Tibial artery (tissue), 4 donors: ENCODE measurements at places on chromosomes 2 and 18.

- no peak for DNase-seq
These were observed 8.0 kb downstream of the PKDCC start for GRCh38 chr2:42055573-42056514.

- no peak for DNase-seq
These were observed 1693.4 kb upstream of the SLC39A10 start for GRCh38 chr2:193963472-193964119.

DNA sequence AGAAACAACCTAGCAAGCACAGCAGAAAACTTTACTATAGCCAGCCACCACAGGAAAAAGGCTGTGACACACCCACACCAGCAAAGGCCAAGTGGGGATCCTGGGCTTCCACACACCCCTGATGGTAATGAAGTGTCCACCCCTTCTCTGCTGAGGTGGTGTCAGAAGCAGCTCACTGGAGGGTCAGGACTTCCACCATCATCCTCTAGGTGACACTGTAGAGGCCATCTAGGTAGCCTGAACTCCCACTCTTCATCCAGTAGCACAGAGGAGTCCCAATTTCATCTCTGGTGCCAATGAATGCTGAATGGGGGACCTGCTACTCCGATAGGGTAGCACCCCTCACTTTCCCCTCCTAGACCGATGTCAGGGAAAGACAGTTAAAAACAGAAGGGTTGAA lies 1544.4 kb downstream of the LRP1B start:
- DNase-seq, result no peak

DNA sequence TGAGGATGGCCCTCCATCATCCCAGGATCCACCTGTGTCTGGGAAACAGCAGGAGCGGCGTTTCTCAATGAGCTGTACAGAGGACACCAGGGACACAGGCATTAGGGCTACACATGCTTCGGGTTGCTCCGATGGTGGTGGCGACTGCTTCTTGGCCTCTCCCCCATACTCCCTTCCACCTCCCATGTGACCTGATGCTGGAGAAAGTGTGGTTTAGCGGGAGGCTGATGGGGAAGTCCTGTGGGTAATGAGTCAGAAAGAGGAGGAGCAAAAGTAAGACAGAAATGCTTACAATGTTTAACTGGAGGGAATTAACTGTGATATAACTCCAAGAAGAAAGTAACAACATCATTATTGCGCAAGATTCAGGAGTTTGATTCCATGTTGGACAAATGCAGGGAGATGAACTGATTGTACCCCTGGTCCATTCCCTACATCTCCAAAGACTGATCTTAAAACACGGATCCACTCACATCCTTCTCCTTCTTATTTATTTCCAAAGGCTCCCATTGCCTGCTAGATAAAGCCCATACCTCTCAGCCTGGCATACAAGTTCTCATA lies 186.6 kb downstream of the NRP2 start:
- no peak for DNase-seq

GRCh38 chr2:9230051-9230802 lies 23.6 kb downstream of the ASAP2 start:
- no peak for DNase-seq

GRCh38 chr2:163711258-163711657 lies 24.6 kb downstream of the FIGN start:
- no peak for DNase-seq

DNA sequence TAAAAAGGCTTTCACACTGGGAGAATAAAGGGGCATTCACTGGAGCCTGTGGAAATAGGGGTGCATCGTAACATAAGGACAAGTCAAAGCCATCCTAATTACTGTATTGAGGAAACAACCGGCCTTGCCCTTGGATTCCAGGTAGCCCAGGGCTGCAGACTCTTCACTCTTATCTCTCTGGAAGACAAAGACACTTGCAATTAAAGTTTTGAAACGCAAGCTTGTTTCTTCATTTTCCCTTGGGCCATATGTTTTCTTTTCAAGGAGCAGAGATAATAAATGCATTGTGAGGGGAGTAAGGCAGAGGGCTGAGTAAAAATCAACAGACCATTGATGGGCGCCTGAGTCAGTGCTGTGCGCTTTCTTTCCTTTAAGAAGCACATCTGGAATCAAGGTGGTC lies 11.5 kb downstream of the TNFRSF11A start:
- DNase-seq, result no peak

- DNase-seq, result no peak
These were observed 4.6 kb downstream of the MARCHF7 start for GRCh38 chr2:159716857-159717256.

DNA sequence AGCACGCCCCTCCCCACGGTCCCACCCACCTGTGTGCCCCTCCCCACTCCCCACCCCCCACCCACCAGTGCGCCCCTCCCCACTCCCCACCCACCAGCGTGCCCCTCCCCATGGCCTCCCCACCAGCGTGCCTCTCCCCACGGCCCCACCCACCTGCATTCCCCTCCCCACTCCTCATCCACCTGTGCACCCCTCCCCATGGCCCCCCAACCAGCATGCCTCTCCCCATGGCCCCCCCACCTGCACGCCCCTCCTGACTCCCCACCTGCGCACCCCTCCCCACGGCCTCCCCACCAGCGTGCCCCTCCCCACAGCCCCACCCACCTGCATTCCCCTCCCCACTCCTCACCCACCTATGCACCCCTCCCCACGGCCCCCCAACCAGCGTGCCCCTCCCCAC lies 190.2 kb downstream of the EIPR1 start:
- DNase-seq, result no peak

DNA sequence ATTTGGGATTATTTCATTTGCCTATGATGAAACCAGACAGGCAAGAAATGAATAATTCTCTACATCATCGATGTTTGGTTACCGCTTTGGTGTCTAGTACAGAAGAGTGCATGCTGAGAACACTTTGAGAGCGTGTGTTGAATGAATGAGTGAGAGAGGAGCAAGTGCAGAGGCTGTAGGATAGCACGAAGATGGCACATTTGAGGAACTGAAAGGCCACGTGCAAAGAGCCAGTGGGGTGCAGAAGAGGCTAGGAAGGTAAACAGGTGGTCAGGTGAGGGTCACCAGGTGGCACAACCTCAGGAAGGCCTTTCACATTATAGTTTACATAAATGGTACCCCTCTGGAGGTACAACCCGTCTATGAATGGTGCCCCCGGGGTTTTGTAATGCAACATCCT lies 80.1 kb upstream of the SPHKAP start:
- DNase-seq, result no peak

DNA sequence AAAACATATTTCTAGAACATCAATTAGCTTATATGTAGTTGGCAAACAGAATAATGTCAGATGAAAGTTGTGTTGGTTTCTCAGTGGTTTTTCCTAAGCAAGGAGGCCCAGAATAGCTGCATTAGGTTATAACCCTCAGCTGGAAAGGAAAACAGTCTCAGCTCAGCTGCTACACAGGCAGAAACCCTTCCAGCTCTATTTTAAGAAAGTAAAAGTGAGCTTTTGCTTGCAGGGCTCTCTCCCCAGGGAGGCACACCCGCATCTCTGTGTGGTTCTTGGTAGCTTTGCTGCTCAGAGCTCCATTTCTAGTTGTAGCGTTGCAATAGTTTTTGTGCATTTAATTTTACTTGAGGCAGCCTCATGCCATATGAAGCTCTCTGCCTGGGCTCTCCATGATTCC lies 54.6 kb downstream of the PIKFYVE start:
- DNase-seq, result peak; percentile 82

GRCh38 chr18:70022636-70023035 lies 75.0 kb upstream of the CD226 start:
- no peak for DNase-seq

GRCh38 chr2:191295088-191295487 lies 49.9 kb downstream of the MYO1B start:
- DNase-seq, result no peak

DNA sequence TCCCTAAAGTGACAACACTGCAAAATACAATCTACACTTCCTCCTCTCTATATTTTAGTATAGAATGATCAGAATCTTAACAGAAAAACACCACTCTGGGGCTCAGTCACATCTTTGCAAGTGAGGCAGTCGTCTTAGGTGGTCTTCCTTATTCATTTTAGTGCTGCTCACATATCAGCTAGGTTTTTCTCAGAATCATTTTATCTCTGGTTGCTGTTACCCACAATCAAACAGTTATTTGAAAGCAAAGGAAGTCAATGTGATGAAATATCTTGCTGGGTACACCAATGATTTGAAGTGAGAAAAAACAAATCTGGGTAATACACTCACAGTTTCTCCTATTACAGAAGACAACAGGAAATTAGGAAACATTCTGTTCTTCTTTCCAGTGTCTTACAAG lies 275.2 kb downstream of the DSEL start:
- no peak for DNase-seq

- DNase-seq, result no peak
These were observed 937.1 kb downstream of the TSN start for GRCh38 chr2:122692400-122693083.

- DNase-seq, result no peak
These were observed 4.7 kb upstream of the IL1R2 start for GRCh38 chr2:101986804-101987740.

DNA sequence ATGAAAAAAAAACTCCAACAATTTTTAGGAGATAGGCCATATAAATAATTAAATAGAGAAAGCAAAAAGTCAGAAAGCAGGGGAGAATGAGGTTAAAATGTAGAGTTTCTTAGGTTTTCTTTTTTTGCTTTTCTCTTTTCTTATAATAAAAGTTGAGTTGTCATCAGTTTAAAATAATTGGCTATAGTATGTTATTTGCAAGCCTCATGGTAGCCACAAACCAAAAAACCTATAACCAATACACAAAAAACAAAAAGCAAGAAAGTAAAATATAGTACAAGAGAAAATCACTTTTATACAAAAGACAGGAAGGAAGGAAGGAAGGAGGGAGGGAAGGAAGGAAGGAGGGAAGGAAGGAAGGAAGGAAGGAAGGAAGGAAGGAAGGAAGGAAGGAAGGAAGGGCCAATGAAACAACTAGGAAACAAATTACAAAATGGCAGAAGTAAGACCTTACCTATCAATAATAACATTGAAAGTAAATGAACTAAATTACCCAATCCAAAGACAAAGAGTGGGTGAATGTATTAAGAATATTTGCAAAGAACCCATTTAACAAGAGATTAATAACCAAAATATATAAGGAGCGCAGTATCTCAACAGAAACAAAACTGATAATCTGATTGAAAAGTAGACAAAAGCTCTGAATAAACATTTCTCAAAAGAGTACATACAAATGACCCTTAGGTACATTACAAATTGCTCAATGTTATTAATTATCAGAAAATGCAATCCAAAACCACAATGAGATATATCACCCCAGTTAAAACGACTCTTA lies 541.3 kb upstream of the LRRTM4 start:
- DNase-seq, result no peak

GRCh38 chr2:189880832-189881492 lies 96.7 kb downstream of the PMS1 start:
- no peak for DNase-seq

DNA sequence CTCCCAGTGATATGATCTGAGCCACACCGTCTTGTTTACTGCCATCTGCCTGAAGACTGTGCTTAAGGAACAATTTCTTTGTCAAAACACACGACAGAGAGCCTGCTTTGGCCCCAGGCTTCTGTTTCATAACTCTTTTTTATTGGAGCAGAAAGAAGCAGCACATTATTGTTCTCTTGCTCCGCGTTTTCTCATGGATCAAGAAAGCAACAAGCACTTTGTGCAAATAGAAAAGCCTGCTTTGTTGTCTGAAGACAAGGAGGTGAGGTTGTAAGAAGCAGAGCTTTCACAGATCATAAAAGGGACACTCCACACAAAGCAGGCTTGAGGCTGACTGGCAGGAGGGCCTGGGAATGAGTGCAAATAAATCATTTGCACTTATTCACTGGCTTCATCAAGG lies 118.3 kb upstream of the FAM136A start:
- no peak for DNase-seq

DNA sequence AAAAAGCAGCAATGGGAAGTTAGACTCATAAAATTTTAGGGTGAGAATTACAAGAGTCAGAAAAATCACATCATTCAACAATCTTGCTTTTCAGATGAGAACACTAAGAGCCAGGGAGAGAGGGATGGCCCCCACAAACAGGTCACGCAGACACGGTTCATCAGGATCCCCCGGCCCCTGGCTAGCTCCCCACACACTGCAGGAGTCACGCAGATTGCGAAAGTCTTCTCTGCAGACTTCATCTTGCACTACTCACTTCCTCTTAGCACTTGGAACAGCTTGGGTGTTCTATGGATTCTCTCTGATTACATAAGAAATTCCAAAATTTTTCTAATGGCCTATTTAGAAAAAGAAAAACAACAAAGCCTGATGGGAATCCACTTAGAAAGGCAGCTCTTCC lies 21.6 kb upstream of the SULT1C2 start:
- DNase-seq, result no peak

GRCh38 chr2:8582651-8583399 lies 99.0 kb upstream of the ID2 start:
- no peak for DNase-seq

DNA sequence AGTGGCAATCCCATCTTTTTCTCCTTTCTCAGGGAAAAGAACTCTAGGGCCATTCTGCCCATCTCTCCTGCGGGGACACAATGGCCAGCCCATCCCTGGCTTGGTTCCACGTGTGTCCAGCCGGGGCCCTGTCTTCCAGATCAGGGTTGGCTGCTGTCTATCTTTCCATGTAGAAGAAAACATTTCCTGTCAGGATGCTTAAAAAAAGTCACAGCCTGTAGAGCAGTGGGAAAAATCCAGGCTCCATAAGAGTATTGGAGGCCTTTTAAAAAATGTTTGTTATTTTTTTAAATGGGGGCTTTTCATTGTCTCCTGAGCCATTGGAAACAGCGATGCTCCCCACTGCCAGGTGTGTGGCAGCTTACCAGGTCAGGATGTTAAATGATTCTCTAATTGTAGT lies 105.6 kb downstream of the TGFA start:
- DNase-seq, result no peak

- DNase-seq, result no peak
These were observed 473 bp downstream of the HJURP start for GRCh38 chr2:233853883-233854240.

GRCh38 chr2:17661460-17661859 lies 92.2 kb downstream of the SMC6 start:
- DNase-seq, result no peak

- DNase-seq, result no peak
These were observed 15.3 kb downstream of the EVX2 start for GRCh38 chr2:176068419-176068832.

DNA sequence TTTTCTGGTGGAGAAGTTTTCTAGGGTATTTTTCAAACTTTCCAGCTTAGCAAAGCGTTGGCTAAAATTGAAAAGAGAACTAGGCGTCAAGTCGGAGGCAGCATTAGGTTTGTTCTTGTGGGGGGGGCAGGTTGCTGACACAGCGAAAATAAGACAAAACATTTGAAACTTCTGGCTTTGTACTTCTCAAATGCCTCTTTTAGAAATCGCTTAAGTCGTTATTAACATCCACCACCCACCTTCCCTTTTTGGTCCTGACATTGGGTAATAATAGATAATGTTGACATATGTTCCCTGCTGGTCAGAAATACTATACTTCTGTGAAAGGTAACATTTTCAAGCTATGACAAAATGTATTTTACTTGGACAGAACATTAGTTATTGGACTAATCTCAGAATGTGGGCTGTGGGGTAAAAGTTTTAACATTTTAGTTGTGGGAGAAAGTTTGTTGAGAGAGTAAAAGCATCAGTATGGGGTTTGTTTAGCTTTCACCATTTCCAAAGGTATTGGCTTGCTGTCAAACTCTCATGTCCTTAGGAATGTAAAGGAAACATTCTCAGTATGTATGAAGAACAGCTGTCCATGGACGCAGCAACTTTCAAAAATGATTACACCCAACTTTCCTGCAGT lies 88.1 kb upstream of the ZEB2 start:
- peak; percentile 49 for DNase-seq
